A172 (cell line): ENCODE measurements at places on chromosomes 6 and 20. TPM values are rescaled to one million over a fixed set of nuclear protein-coding genes. Genes with fewer than 3 reads are reported as not detected.

DNA sequence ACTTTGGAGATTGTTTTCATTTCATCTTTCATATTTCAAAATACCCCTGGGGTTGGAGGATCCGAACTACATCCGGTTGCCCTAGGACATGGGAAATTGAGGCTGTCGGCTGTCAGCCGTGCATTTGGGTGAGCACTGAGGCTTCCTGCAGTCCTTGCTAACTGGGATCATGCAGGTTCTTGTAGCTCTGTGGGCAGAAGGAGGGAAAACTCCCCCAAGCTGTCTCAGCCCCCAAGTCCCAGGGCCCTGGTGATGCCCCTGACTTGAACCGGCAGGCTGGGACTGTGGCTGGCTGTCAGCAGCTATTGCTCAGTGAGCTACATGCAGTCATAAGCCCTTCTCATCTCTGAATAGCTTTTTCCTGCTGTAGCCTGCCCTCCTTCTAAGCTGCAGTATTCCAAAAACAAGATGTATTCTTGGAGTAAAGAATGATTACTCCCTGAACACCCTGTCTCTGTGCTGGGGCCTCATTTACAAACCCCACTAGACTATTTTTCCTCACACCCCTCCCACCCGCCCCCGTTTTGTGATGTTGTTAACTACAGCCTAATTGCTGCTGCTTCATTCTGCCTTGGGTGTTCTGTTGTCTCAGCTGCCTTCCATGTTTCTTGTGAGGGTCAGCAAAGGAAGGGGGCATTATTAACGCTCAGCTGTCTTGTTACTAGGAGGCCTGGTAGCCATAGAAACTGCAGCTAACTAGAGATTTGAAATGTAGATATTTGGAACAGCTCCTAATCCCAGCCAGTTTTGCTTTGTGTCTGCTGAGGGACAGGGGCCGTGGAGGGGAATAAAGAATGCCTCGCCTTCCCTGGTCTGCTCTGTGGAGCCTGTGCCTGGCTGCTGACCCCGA is 18.1 kb downstream of the MTRES1 start:
- no peak for DNase-seq

Gene DEFB124
- not detected in 2 replicates for total RNA-seq

DNA sequence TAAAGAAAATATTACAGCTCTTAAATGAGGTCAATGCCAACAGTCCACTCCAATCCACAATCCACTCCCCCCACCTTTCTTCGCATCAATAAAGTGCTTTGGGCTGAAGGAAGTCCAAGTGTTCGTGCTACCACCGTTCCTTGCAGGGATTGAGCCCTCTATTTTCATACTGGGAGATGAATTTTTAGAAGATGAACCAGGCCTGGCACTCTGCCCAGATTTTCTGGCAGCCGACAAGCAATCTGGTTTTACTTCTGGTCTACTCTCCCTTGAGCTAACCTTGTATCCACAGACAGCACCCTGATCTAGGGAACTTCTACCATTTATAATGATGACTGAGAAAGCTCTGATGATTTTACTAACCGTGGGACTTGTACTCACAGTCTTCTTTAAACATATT is 72.3 kb downstream of the BTBD9 start:
- peak; percentile 41 for DNase-seq

DNA sequence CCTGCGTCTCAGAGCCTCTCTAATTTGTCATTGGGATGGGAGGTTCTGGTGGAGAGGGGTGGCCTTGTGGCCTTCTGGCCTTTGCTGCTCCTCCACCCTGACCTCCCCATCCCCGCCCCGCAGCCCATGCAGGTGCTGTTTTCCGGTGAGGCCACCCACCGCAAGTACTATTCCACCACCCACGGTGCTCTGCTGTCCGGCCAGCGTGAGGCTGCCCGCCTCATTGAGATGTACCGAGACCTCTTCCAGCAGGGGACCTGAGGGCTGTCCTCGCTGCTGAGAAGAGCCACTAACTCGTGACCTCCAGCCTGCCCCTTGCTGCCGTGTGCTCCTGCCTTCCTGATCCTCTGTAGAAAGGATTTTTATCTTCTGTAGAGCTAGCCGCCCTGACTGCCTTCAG is 171.8 kb upstream of the RNF24 start:
- DNase-seq: no peak

Gene LINC00237
- total RNA-seq: not detected in 2 replicates

DNA sequence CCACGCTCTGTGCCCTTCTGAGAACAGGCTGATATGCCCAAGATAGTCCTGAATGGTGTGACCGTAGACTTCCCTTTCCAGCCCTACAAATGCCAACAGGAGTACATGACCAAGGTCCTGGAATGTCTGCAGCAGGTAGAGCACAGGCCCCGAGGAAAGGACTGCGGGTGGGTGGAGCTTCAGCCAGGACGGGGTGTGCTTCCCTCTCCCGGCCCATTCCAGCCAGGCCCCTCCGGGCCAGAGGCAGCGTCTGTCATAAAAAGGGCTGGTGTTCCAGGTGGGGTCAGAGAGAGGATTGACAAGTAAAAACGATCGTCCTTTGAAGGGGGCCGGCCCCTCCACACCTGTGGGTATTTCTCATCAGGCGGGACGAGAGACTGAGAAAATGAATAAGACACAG is 1.3 kb downstream of the RTEL1 start:
- DNase-seq: no peak

Gene UNC93A
- total RNA-seq: not detected in 2 replicates

GRCh38 chr6:112153926-112154607 is 66.7 kb downstream of the FAM229B start:
- DNase-seq: peak; percentile 42

GRCh38 chr20:15734052-15734451 is 839.2 kb downstream of the KIF16B start:
- no peak for DNase-seq

DNA sequence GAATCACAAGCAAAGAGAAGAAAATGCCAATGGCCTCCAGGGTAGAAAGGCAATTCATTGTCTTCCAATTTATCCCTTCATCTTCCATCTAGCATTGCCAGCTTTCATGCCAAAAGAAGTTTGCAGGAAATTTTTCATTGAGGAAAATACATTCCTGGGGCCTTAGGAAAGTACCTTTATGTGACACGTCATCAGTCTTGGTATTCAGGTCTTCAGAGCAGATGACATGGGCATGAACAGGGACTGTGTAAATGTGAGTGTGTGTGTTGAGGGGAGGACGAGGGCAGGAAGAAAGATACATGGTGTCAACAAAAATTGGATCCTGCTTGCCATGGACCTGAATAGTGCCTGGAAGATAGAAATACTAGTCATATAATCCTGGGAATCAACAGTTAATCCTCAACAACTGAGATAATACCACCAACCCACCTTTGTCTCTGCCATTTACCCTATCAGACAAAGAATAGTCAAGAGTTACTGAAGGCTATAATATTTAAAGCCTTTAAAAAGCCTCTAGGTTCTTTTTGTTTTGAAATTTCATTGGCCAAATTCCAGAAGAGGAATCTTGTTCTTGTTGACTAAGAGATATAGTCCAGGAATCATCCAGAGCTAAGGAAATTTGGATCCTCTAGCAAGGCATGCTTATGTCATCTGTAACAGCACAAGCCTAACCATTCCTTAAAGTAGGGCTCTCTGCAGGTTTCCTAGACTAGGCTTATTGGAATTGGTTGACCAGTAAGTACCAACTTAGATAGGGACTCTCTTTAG is 405.8 kb upstream of the SASH1 start:
- no peak for DNase-seq

GRCh38 chr6:94036024-94036423 is 616.7 kb upstream of the EPHA7 start:
- DNase-seq: no peak

GRCh38 chr6:129609635-129610034 is 100.3 kb downstream of the ARHGAP18 start:
- DNase-seq: no peak

Gene THBS2
- 137 and 151 TPM in 2 replicates for total RNA-seq

DNA sequence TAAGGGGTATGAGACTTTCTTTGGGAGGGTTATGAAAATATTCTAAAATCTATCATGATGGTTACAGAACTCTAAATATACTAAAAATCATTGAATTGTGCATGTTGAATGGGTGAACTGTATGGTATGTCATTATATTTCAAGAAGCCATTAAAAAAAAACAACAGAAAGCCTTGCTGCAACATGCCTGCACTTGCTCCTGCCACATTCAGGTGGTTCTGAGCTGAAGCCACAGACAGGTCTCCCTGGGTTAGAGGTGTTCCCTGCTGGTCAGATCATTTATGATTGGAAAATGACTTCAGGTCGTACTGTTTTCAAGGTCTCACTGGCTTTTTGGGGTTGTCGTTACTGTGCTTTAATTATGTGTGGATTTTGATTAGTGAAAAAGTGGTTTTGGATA is 13.3 kb downstream of the GMPR start:
- DNase-seq: no peak

Gene ECT2L
- not detected in 2 replicates for total RNA-seq

DNA sequence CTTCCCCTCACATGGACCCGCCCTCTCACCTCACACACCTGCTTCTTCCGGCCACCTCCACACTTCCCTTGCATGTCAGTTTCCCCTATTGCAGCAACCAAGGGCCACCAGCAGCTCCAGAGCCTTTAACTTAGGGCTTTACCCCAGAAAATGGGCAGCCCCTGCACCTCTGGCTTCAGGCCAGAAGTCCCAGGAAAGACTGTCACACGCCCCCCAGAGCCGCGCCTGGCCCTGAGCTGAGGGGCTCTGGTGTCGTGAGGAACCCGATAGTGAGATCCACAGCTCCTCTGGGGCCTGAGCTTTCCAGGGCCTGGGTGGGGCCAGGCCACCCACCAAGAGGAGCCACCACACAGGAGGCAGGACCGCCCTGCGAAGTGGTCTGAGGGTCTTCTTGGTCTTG is 182.4 kb downstream of the DLL1 start:
- DNase-seq: no peak

DNA sequence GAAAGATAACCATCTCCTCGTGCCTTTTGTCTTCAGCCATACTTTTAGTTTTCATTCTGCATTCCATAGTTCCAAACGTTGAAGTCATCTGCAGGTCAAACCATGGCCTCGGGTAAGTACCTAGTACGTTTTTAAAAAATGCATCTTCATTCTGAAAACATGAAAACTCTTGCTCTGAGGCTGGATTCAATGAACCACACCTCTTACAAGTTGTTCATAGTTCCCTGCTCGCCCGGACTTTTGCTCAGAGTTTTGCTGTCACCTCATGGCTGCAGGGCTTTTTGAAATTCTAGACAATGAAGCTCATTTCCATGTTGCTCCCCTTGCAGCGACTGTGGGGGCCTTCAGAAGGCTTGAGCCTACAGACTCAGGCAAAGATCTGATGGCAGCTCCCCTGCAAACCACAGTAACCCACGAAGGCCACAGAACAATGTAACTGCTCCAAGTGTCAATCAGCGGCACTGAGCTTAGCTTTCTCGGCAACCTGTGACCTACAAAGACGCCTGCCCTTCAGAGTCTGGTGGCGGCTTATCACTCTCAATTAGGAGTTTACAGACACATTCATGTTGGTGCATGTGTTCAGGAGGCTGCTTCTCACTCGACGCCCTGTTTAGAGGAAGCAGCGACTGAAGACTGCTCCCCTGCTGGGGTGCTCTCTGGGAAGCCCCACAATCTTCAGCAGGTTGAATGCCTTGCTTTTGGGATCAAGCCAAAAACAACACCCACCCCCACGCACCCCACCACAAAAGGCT is 61.2 kb downstream of the FOXC1 start:
- DNase-seq: peak; percentile 8

DNA sequence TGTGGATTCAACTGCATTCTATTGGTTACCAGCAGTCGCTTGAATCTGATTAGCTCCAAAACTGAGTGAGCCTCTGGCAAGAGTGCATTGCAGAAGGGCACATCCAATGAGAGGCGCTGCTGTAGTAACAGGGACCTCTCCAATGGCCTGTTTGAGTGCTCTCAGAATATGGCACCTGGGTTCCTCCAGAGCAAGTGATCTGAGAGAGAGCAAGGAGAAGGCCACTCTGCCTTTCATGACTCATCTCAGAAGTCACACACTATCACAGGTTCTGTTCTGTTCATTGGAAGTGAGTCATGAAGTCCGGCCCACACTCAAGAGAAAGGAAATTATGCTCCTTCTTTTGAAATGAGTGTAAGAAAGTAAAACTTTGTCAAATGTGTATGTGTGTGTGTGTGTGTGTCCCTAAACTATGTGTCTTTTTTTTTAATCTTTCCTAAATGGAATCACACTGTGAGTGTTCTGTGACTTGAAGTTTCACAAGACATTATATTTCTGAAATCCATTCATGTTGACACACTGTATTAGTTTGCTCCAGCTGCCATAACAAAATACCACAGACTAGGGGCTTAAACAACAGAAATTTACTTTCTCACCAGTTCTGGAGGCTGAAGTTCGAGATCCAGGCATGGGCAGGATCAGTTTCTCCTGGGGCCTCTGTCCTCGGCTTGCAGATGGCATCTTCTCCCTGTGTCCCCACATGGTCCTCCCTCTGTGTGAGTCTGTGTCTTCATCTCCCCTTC is 138.3 kb upstream of the CDYL start:
- DNase-seq: peak; percentile 73

DNA sequence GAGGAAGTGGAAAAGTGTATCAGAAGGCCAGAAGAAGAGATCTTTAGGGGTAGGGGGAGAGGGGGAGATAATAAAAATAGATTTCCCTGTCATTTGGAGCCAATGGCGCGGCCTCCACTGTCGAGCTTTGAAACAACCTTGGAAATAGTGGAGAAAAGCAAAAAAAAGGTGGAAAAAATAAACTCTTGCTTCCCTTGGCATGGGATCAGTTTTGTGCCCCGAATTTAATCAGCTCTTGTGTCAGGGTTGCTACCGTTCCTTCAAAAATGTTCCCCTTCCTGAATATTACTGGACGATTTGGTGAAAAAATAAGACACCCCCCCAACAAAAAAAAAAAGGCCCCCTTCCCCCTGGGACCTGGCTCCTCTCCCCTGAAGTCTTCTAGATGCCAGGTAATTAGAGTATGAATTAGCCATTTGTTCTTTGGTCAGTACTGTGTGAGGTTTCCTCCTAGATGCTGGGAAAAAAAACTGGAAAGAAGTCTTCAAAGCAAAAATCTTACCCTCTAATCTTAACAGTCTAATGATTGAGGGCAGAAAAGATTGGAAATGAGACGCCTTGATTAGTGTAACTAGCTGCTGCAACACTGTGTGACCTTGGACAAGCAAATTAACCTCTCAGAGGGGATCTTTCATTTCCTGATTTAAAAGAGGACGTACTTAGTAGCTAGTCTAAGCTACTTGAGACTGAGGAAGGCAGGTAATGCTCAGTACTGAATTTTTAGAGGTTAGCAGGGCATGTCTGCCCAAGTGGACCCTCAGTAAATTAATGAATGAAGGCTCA is 872 bp upstream of the RBM39 start:
- DNase-seq: peak; percentile 37

GRCh38 chr6:170529839-170530469 is 23.2 kb downstream of the PSMB1 start:
- DNase-seq: peak; percentile 74

- DNase-seq: no peak
Measured at GRCh38 chr6:44699082-44699481, 311.6 kb downstream of the CDC5L start.

GRCh38 chr6:20805021-20805420 is 270.8 kb downstream of the CDKAL1 start:
- no peak for DNase-seq

- DNase-seq: no peak
Measured at GRCh38 chr20:50522053-50522674, 12.0 kb downstream of the PTPN1 start.

GRCh38 chr6:170206851-170207431 is 83.9 kb downstream of the DLL1 start:
- DNase-seq: no peak

- DNase-seq: no peak
Measured at GRCh38 chr6:144935661-144936060, 650.5 kb downstream of the UTRN start.

- DNase-seq: no peak
Measured at GRCh38 chr20:49882171-49882970, 33.0 kb downstream of the SPATA2 start.
